ENCODE measurements at places on chromosomes 6 and 20. TPM values are rescaled to one million over a fixed set of nuclear protein-coding genes. Genes with fewer than 3 reads are reported as not detected.
A peak's percentile ranks its signal among the peaks of the same experiment; 100 is the strongest.

GRCh38 chr6:91653895-91654294, 1067.0 kb upstream of the MAP3K7 start:
- H3K4me1 ChIP-seq = no peaks in the 10 kb centered on the region
- no peaks in the 10 kb centered on the region for H3K27me3 ChIP-seq

GRCh38 chr20:31569163-31570020, 35.7 kb upstream of the ID1 start:
- H3K4me3 ChIP-seq = no peak overlapping the region
- H3K27ac ChIP-seq = peak overlapping the region; percentile 90
- peak; percentile 70 for DNase-seq
- H3K27me3 ChIP-seq = no peaks in the 10 kb centered on the region

GRCh38 chr6:135451617-135452190, 45.8 kb downstream of the AHI1 start:
- no peak overlapping the region for H3K4me3 ChIP-seq
- DNase-seq = no peak
- no peak overlapping the region for H3K27ac ChIP-seq
- no peaks in the 10 kb centered on the region for H3K36me3 ChIP-seq
- no peaks in the 10 kb centered on the region for H3K4me1 ChIP-seq

DNA sequence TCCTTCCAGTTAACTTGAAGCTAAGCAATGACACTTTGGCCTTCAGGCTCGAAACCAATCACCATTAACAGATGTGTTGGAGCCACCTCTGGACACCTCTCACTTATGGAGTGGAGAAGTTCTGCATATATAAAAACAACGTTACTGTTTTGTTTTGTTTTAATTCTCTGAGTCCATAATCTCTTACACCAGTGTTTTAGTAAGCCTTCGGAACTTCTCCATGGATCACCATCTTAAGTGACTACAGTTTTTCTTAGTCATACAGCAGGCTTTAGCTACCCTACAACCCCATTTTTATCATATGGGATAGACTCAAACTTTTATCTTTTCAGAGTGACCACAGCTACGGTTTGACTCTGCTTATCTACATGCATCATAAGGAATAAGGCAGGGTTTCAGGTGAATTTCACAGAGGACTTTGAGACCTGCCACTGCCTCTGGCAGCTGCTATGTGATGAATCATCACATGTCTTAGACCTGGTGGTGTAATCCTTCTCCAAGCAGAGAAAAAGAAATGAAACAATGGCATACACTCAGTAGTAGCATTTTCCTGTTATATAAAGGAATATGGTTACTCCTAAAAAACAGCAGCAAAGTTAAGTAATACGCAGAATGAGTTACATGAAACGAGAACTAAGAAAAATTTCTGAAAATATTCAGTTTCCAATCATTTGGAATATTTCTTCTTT, 5.5 kb upstream of the HDDC2 start:
- no peak overlapping the region for H3K4me3 ChIP-seq
- no peaks in the 10 kb centered on the region for H3K27me3 ChIP-seq
- no peaks in the 10 kb centered on the region for H3K36me3 ChIP-seq
- DNase-seq = no peak
- H3K4me1 ChIP-seq = no peaks in the 10 kb centered on the region
- H3K27ac ChIP-seq = no peak overlapping the region

GRCh38 chr20:47656318-47656717, 129.0 kb downstream of the SULF2 start:
- DNase-seq = no peak
- H3K4me3 ChIP-seq = no peak overlapping the region
- H3K36me3 ChIP-seq = peaks cover 35% of the 10 kb centered on the region
- H3K27me3 ChIP-seq = no peaks in the 10 kb centered on the region
- H3K4me1 ChIP-seq = no peaks in the 10 kb centered on the region
- no peak overlapping the region for H3K27ac ChIP-seq

GRCh38 chr6:1424306-1424927, 35.0 kb downstream of the FOXF2 start:
- DNase-seq = peak; percentile 75
- no peaks in the 10 kb centered on the region for H3K36me3 ChIP-seq
- no peak overlapping the region for H3K4me3 ChIP-seq

GRCh38 chr6:160375561-160375949, 27.4 kb downstream of the SLC22A3 start:
- H3K4me1 ChIP-seq = no peaks in the 10 kb centered on the region
- DNase-seq = no peak
- H3K4me3 ChIP-seq = no peak overlapping the region

The LKAAEAR1 gene
- not detected for total RNA-seq

The JPH2 gene
- total RNA-seq = 116 TPM

The BCAS4 gene
- total RNA-seq = 5.3 TPM

The SPTLC3 gene
- total RNA-seq = 6.1 TPM

The DACT2 gene
- 0.16 TPM for total RNA-seq

The GSTA2 gene
- not detected for total RNA-seq

The BPIFB4 gene
- total RNA-seq = not detected

The NR2E1 gene
- not detected for total RNA-seq
